ENCODE measurements at places on chromosomes 13 and 19. TPM values are rescaled to one million over a fixed set of nuclear protein-coding genes. Genes with fewer than 3 reads are reported as not detected.

The ZNF547 gene
- 2.9 TPM for total RNA-seq

The GJB2 gene
- total RNA-seq, result 0.12 TPM

The ZNF490 gene
- total RNA-seq, result 5.8 TPM

The SPC24 gene
- 9.0 TPM for total RNA-seq

The SPRED3 gene
- total RNA-seq, result 1.5 TPM

The ZNF543 gene
- total RNA-seq, result 10.9 TPM

The WDR88 gene
- not detected for total RNA-seq

The CEACAM21 gene
- not detected for total RNA-seq

The CYP4F8 gene
- total RNA-seq, result not detected

The DCT gene
- not detected for total RNA-seq

The STOML3 gene
- total RNA-seq, result not detected

The ZNF491 gene
- total RNA-seq, result 4.7 TPM

The CHST8 gene
- not detected for total RNA-seq

The KLC3 gene
- total RNA-seq, result 0.32 TPM

The CPB2 gene
- total RNA-seq, result not detected

The MBD3L2 gene
- not detected for total RNA-seq

The CDC42EP5 gene
- total RNA-seq, result 36.8 TPM

The NCR1 gene
- not detected for total RNA-seq
